ENCODE measurements at places on chromosomes 13 and 19. TPM values are rescaled to one million over a fixed set of nuclear protein-coding genes. Genes with fewer than 3 reads are reported as not detected.

- no peak for DNase-seq
Observed at GRCh38 chr13:87344176-87344575, 327.0 kb upstream of the SLITRK5 start.

DNA sequence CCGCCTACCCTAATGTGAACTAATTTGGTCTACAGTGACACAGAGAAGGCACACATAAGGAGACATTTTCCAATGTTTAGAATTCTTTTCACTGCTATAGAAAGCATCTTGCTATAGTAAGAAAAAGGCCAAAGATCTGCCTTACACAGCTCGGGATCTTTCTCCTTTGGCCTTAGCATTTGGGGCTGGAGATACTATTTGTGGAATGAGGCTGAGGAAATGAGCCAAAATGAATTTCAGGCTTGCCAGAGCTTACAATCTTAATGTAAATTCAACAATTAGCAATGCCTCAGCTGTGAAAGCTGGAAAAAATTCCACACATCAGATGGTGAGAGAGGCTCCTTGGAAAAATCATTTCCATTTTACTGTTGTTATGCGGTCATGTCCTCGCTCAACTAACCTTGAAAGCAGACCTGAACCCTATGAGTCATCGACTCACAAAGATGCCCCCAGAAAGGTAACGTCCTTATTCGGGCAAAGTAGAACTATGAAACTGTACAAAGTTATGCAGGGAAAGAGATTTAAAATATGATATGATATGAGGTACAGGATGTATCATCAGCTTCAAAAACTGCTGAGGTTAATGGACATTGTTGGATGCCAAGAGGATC is 324.5 kb upstream of the NBEA start:
- DNase-seq: no peak

GRCh38 chr19:11626252-11626651 is 29.0 kb downstream of the ZNF627 start:
- DNase-seq: no peak

DNA sequence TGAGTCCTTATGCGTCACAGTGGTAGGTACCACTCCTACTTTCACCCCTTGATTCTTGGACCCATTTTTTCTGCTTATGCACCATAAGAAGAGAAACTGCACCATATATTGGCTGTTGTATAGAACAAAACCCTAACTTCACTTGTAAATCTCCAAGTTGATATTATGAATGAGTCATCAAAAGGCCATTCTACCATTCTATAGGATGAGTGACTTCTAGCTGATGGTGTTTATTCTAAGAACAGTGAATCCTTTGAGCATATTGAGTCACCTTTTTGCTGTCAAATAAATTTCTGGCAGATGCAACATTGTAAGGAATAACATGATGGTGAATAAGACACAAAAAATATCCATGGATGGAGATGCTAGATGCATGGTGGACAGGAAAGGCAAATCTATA is 57.7 kb downstream of the POLR1D start:
- no peak for DNase-seq

- no peak for DNase-seq
Observed at GRCh38 chr19:42440357-42441048, 2.2 kb downstream of the CXCL17 start.

DNA sequence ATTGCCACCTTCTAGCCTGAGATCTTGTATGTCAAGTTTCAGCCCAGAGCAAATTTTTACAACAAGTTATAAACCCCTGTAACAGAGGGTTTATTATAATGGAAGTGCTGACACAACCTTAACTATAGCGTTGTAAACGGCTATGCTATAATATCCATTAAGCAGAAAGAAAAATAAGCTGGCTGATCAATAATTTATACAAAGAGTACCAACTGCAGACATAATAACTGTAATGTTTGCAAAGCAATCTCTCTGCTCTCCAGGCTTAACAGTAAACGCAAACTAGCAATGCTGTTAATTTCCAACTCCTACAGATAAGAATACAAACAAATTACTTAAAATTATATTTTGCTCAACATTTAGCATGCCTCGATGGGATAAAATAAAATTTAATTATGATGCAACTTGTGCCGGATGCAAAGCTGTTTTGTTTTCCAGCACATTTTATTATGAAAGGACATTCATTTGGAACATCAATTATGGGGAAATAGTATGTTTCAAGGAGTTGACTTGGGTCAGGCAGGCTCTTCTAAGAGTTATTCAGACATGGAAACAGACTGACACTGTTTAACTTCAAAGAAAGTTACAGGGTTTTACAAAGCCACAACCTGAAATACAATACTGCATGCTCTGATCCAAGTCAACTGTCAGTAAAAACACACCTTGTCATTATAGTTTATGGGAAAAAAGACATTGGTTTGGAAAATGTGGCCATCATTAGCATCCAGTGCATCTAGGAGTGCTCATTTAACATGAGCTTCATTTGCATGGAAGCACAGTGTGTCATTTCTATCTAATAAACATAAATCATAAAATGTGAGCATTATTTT is 6.6 kb upstream of the DACH1 start:
- no peak for DNase-seq

KLK12 gene
- not detected for total RNA-seq

NLRP11 gene
- total RNA-seq: not detected

SIAH3 gene
- total RNA-seq: 0.10 TPM

All from glomerular endothelial cell (primary cell).